ENCODE measurements at places on chromosomes 16 and 17. TPM values are rescaled to one million over a fixed set of nuclear protein-coding genes. Genes with fewer than 3 reads are reported as not detected.

Gene CHD9
- total RNA-seq, result 17.2 TPM

Gene C1QL1
- total RNA-seq, result 23.3 TPM

Gene SPN
- not detected for total RNA-seq

Gene SPNS2
- total RNA-seq, result 8.7 TPM

Gene SDK2
- total RNA-seq, result 0.56 TPM

Gene TNFRSF13B
- not detected for total RNA-seq

Gene COQ7
- total RNA-seq, result 28.5 TPM

Gene EFNB3
- total RNA-seq, result 1.6 TPM

Gene TRAPPC1
- total RNA-seq, result 307 TPM

Gene MYH8
- total RNA-seq, result not detected

Gene CHD9NB
- 1.7 TPM for total RNA-seq

Gene WFIKKN2
- total RNA-seq, result not detected

Gene KCNJ2
- total RNA-seq, result 0.15 TPM

Gene GPR142
- total RNA-seq, result not detected

Gene CCL16
- total RNA-seq, result not detected

Gene NDRG4
- total RNA-seq, result 25.9 TPM

Gene TNS4
- total RNA-seq, result 91.4 TPM

Gene C16orf92
- not detected for total RNA-seq

Gene HSD17B2
- not detected for total RNA-seq

Gene ALDH3A1
- total RNA-seq, result 843 TPM

Gene TMED6
- not detected for total RNA-seq
